ENCODE measurements at places on chromosomes 7 and 10.

GRCh38 chr7:150358433-150358832 is 10.2 kb upstream of the REPIN1 start:
- no peak for DNase-seq

DNA sequence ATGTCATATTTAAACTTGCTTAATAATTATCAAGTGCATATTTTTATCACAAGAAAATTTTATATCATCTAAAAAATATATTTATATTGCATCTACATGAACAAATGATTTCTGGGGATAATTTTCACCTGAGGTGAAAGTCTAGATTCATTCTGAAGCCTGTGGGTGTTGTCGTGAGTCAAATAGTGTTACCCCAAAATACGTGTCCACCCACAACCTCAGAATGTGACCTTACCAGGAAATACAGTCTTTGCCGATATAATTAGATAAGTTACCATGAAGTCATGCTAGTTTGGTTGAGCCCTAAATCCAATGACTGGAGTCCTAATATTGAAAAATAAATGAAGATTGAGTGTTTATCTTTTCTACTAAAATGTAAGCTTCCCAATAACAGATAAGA is 203.0 kb upstream of the MDFIC start:
- DNase-seq = no peak

- no peak for DNase-seq
These were observed 272.6 kb upstream of the DGKB start for GRCh38 chr7:15175152-15175551.

GRCh38 chr7:138900035-138900828 is 81.0 kb downstream of the KIAA1549 start:
- no peak for DNase-seq

- no peak for DNase-seq
These were observed 16.3 kb downstream of the GPR26 start for GRCh38 chr10:123682477-123682876.

DNA sequence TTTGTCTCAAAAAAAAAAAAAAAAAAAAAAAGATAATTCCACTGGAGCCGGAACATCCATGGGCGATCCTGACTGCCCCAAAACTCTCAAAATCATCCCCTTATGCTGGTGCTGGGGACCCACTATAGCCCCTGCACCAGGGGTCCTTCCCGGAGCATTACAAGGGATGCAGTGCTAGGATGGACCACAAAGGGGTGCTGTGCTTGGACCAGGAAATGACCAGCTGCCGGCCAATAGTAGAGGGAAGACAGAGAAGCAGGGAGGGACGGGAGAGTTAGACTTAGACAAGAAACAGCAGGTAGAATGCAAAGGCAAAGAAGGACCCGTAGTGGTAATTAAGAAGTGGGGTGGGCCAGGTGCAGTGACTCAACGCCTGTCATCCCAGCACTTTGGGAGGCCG is 40.5 kb downstream of the RCC1L start:
- no peak for DNase-seq

DNA sequence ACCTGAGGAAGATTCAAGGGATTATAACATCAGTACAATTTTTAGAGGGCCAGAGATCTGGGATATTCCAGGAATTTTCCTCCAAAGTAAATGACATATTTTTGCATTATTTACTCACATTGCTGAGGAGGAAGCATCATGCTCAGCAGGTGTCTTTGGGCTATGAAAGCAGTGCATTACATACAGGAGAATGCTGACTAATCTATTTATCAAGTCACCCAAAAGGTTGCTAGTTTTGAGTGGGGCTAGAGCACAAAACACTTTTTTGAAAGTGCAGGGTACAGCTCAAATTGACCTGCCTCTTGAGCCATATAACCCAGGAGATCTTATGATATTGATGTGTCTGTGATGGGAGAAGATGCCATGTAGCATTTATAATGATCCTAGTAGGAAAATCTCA is 603.1 kb downstream of the POM121L12 start:
- DNase-seq = no peak

DNA sequence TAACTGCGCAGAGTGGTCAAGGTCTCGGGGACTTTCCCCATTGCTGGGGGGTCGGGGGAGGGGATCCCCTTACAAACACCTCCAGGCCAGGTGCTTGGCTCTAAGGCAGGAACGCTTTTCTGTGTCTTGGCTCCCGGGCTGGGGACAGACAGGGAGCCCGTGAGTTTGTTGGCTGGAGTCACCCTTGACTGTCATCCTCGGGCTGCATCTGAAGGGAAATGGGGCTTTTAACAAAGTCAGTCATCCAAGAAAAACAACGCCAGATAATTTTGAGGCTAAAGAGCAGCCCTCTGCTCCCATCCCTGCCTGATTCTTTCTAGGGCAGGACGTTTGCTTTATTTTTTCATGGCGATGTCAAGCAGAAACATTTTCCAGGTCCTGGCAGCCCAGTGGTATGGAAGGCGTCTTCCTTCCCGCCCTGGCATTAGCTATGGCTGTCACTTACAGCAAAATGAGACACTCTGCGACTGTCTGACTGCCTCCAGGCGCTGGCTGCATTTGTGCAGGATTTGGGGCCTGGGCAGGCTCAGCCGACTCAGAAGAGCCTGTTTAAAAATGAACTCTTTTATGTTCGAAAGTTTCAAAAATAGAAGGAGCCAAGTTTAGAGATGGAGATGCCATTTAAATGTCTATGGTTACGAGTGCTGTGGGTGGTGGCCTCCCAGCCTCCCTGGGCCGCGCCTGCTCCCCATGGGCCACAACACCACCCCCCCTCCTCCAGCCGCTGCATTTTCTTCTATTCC is 54.7 kb upstream of the TNS3 start:
- no peak for DNase-seq

Data from effector CD4-positive, alpha-beta T cell (primary cell).